ENCODE measurements at places on chromosomes 1 and 21.

GRCh38 chr1:215181518-215181917 is 99.0 kb downstream of the KCNK2 start:
- no peak for DNase-seq

DNA sequence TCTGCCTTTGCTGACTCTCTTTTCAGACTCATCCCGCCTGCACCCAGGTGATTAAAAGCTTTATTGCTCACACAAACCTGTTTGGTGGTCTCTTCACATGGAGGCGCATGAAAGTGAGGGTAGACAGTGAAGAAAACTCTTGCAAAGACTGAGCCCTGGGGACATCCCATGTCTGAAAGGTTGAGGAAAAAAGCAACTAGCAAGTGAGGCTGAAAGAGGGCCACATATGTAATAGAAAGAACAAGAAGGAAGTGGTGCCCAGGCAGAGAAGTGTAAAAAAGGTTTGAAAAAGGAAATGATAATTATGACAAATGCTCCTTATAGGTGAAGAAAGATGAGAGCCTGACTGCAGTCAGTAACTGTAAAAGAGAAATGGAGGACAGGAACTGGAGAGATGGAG is 115.9 kb upstream of the NEK7 start:
- DNase-seq = no peak

GRCh38 chr1:206709772-206710459 is 25.2 kb downstream of the MAPKAPK2 start:
- no peak for DNase-seq

GRCh38 chr1:54052431-54052933 is 522 bp downstream of the TMEM59 start:
- no peak for DNase-seq

DNA sequence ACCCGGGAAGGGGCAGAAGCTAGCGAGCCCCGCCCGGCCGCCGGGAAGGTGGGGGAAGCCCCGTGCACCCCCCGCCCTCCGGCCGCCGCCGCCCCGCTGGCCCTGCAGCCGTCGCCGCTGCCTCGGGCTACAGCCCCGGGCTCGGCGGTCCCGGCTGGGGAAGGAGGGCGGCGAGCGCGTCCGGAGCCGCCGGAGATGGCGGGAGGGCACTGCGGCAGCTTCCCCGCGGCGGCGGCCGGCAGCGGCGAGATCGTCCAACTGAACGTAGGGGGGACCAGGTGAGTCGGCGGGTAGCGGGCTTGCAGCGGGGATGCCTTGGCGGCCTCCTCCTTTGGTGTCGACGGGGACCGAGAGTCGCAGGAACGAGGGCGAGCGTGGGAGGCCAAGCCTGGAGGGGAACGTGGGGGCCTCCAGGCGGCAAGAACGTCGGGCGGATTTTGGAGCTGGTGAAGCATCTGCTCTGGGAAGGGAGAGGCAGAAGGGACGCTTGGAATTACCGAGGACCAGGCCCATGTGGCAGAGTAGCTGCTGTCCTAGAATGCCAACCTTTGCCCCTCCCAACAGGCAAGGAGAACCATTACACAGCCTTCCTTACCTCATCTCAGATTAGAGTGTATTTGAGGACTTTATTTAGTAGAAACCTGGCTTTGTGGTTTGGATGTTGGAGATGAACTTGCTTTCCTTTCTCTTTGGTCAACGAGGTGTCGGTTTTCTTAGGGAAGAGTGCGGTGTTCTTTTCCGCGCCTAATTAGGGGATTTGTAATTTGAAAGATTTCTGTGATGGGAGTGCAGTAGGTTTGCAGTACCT is 591 bp downstream of the KCTD3 start:
- DNase-seq = peak; percentile 49

DNA sequence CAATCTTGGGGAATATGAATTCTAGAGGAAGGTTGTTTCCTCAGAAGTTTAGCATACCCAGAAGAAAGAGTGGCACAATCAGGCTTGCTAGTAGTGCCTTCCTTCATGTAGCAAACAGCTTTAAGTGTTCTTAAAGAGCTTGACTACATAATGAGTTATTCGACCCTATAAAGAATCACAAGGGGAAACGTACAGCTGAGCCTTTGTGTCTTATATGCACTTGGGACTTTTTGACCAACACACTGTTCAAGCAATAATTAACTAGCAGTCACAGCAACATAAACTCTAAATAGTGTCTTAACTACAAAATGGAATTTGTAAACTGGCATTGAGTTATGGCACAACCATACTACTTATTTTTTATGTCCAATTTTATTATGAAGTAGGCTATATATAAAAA is 86.1 kb downstream of the TTLL7 start:
- no peak for DNase-seq

- DNase-seq = no peak
Observed at GRCh38 chr1:110781525-110781924, 91.4 kb upstream of the CD53 start.

DNA sequence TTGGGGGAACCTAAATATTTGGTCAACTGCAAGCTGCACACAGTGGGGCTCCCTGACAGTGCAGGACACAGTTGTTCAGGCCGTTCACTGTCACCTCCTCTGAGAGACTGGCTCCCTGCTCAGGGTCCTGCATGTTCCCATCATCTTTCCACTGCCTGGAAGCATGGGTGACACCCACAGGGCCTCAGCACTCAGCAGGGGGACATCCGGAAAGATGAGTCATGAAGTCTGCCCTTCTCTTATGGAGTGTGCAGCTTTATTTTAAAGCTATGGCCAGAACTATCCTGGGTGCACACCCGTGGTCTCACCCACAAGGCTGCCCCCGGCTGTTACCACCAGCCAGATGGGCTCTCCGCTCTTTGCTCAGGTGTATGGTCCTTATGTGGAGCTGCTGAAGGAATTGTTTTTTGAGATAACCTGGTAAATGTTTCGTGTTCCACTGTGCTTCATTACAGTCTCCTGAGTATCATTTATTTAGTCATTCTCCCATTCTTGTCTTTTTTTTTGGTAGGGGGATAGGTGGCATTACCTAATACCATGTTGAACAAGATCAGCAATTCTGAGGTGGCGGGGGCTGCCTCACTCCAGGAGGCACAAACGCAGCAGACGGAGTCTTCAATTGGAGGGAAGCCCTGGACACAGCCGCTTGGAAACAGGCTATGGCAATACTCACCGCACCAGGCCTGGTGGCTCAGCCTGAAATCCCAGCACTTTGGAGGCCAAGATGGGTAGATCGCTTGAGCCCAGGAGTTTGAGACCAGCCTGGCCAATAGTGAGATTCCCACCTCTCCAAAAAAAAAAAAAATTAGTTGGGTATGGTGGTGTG is 14.3 kb downstream of the TRIM11 start:
- DNase-seq = peak; percentile 23

DNA sequence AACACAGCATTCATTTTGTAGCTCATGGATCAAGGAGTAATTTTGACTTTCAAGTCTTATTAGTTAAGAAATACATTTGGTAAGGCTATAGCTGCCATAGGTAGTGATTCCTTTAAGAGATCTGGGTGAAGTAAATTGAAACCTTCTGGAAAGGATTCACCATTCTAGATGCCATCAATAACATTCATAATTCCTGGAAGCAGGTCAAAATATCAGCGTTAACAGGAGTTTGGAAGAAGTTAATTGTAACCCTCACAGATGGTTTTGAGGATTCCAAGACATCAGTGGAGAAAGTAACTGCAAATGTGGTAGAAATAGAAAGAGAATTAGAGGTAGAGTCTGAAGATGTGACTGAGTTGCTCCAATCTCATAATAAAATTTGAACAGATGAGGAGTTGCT is 216.6 kb downstream of the GREM2 start:
- DNase-seq = no peak

GRCh38 chr1:247177755-247178154 is 5.9 kb upstream of the ZNF124 start:
- no peak for DNase-seq

DNA sequence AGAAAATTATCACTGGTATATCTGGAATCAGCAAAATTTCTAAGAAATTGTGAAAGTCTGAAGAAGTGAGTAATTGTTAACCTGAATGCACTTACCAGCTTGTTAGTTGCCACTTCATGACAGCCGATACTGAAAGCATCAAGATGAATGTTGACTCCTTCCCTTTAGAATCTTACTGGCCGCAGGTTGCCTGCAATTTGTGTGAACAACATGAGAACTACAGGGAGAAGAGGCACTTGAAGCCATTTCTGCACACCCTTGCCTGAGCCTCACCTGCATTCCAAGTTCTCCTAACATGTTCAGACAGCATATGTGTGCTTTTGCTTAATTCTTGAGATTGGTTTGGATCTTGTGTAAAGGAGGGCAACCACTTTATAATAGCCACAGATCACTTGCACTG is 59.2 kb upstream of the SSX2IP start:
- no peak for DNase-seq

- DNase-seq = peak; percentile 26
Observed at GRCh38 chr21:45537746-45538291, 4.4 kb downstream of the SLC19A1 start.

- no peak for DNase-seq
Observed at GRCh38 chr1:168792592-168793125, 63.7 kb upstream of the DPT start.

- no peak for DNase-seq
Observed at GRCh38 chr1:89735479-89735878, 85.4 kb upstream of the LRRC8D start.

- DNase-seq = no peak
Observed at GRCh38 chr1:208475951-208476845, 232.0 kb upstream of the PLXNA2 start.

DNA sequence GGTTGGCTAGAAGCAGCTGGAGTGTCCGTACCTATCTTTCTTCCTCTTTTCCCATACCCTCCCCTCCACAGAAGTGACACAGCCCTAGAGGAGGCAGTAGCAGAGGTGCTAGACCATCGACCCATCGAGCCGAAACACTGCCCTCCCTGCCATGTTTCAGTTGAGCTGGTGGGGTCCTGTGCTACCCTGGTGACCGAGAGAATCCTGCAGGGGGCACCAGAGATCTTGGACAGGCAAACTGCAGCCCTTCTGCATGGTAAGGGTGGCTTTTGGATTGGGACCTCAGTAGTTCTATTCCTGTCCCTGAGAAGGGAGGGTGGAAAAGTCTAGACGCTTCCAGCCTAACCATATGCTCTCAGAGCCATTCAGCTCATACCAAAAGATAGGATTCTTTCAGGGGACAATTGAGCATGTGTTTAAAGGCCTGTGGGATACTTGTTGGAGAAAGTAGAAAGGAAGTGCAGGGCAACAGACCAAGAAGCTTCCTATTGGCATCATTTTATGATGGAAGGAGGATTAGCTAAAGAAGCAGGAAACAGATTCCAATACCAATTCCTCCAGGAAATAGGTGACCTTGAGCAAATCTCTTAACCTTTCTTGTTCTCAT is 11.7 kb upstream of the BNIPL start:
- DNase-seq = peak; percentile 69

DNA sequence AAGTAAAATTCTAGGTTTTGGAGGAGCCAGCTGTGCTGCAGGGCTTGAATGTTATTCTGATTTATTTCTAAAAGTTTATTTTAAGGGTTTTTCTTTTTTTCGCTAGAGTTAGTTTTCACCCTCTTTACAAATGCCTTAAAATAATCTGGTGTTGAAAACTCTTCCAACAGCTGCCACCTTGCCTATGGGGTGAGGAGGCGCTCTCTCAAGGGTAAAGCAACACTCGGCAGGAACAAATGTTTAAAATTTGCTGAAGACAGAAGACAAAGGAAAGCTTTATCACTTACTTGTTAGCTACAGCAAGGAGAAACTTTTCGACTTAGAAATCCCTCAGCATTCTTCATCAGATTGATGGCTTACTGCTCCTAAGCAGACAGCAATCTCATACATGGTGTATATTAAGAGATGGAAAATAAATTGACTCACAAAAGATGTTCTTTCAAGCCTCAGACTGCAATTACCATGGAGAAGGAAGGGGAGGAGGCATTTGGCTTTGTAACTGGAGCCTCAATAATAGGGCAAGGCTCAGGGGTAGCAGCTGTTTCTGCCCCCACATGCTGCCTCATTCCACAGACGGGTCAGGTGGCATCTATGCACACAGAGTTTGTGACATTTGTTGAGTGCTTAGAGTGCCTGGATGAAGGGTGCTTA is 79.8 kb upstream of the RALGPS2 start:
- no peak for DNase-seq

- DNase-seq = peak; percentile 29
Observed at GRCh38 chr1:82485591-82486369, 685.0 kb downstream of the ADGRL2 start.

DNA sequence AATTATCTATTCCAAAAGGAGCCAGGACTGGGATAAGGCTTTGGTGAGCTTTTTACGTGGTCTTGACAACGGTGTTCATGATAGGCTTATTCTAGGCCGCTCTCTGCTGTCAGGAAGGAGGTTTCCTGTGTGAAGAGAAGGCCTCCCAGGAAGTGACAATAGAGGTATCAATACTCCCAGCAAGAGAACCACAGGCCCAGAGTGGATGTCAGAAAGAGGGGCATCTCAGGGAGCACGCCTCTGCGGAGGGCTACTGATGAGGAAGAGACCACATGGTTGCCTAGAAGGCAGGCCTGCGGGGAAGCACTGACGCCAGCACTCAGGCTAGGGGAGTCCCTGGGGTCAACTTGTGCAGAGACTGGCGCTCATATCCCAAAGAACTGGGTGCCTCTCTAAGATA is 60.4 kb downstream of the ITPKB start:
- DNase-seq = no peak

- DNase-seq = no peak
Observed at GRCh38 chr1:46474570-46474969, 15.1 kb upstream of the DMBX1 start.

GRCh38 chr21:31034378-31034777 is 3.9 kb downstream of the KRTAP19-8 start:
- DNase-seq = no peak

GRCh38 chr1:27339213-27339612 is 2.6 kb upstream of the SYTL1 start:
- DNase-seq = no peak

- no peak for DNase-seq
Observed at GRCh38 chr1:168234846-168235547, 9.2 kb downstream of the SFT2D2 start.

DNA sequence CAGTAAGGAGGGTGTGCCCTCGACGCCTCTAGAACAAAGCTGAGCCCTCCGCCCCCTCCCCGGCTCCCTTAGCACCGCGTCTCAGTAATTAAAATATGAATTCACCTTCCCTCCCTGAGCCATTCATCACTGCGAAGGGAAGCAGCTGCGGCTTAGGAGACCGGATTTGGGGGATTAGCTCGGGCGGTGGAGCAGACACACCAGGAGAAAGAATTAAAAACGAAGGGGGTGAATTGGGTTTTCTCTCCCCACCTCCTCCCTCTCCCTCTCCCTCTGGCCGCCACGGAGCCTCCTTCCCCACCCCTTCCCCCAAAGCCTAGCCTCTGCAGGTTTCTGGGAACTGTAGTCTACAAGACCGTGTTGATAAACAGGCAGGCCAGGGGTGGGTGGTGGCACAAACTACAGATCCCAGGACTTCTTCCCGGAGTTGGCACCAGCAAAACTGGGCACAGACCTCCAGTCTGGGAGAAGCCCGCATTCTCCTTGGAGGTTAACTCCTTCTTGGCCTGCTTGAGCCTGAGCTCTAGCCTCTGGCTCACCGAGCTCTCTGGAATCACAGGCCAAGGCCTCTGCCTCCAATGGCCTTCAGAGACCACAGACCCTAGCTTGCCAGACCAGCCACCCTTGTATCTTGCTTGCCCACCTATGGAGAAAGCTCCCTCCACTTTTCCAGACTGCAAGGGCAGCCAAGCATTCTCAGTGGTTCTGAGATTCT is 10.8 kb downstream of the BLACAT1 start:
- peak; percentile 80 for DNase-seq

All from dorsolateral prefrontal cortex (tissue), 122 donors.